GM12864 (cell line): ENCODE measurements at places on chromosomes 6 and 20.

GRCh38 chr6:43768506-43768860 is 1.5 kb upstream of the VEGFA start:
- no peak for DNase-seq

DNA sequence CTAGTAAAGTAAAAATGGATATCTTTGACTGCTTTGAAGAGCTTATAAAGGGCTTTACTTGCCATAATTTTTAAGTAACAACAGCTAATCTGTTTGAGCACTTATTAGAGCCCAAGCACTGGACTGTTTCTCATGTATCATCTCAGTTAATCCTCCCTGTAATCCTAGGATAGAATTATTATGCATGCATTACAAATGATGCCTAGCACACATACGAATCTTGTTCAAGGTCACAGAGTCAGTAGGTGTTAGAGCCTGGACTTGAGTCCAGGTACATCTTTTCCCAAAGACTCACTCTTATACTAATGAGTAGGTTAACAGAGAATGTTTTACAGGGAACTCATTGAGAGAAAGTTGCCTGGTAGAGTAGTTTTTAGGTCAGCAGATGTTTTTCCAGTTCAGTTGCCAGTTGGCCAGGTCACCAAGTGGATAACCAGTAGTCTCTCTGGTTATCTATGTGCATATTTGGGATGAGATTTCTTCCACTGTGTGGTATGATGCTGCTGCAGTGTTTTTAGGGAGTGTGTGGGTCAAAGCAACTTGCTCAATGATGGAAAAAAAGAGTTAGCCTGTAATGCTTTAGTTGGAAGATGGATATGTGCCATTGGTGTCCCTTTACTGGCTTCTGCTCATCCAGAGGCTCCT is 32.3 kb upstream of the LAMA4 start:
- no peak for DNase-seq

- DNase-seq = no peak
These were observed 50.4 kb upstream of the NKX2-2 start for GRCh38 chr20:21564127-21564773.

DNA sequence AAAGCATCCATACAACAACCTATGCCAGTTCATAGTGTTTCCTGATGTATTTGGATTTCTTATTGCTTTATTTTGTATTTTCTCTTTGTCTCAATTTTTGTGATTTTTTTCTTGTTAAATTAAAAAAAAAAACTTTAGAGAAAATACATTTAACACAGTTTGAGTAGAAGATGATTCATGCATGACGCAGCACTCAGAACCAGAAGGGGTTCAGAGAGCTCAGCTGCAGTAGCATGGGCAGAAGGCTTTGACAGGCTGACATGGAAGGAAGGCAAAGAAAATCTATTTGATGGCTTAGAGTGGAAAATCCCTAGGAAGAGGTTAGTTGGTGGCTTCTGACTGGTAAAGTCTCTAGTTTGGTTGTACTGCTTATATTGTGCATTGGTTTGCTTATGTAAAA is 207.2 kb upstream of the STXBP5 start:
- DNase-seq = no peak

DNA sequence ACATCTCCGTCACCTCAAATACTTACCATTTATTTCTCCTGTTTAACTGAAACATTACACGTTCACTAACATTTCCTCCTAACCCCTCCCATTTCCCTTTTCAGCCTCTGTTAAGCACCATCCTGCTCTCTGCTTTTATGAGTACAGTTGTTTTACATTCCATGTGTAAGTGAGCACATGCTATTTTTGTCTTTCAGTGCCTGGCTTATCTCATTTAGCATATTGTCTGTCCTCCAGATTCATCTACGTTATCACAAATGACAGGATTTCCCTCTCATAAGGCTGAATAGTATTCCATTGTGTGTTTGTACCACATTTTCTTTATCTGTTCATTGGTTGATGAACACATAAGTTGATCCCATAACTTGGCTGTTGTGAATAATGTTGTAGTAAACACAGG is 22.7 kb downstream of the TAF11 start:
- no peak for DNase-seq
